Breast epithelium (tissue), 4 donors: ENCODE measurements at places on chromosomes 7 and 10. TPM values are rescaled to one million over a fixed set of nuclear protein-coding genes. Genes with fewer than 3 reads are reported as not detected.

GRCh38 chr10:14144451-14144850 lies 186.3 kb downstream of the FRMD4A start:
- H3K36me3 ChIP-seq = no peaks in the 10 kb centered on the region
- no peaks in the 10 kb centered on the region for H3K4me1 ChIP-seq
- no peaks in the 10 kb centered on the region for H3K27me3 ChIP-seq
- no peak overlapping the region for H3K4me3 ChIP-seq

The CHRM2 gene
- not detected for total RNA-seq

The COL17A1 gene
- total RNA-seq = 34.1 TPM

- no peak for DNase-seq
- no peaks in the 10 kb centered on the region for H3K4me1 ChIP-seq
- no peaks in the 10 kb centered on the region for H3K27me3 ChIP-seq
- no peak overlapping the region for H3K4me3 ChIP-seq
Observed at GRCh38 chr10:21732067-21732772, 198.2 kb downstream of the MLLT10 start.

DNA sequence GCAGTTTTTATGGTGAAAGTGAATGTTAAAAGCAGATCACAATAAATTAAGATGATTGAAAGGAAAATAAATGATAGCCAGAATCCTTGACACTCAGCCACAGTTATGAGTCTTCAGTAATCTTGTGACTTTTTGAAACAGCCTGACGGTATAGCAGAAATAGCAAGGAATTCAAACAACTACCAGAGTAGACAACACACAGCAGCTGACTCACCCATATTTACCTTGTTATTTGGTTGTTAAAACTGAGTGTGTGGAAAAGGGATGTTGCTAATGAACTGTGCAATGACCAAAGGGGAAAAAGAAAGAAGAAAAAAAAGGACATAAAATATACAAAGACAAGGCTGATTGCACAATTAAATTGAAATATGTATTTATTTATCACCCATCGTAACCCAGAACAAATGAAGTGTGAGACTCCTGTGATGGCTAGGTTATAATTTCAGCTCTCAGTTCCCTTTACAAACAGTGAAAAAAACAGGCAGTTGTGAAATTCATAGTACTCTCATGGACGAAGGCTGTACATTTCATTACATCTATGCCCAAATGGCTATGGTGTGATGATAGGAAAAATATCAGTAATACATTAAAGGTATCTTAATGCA lies 1023.0 kb upstream of the SORCS1 start:
- no peak overlapping the region for H3K27ac ChIP-seq
- no peaks in the 10 kb centered on the region for H3K36me3 ChIP-seq
- no peak for DNase-seq
- H3K4me3 ChIP-seq = no peak overlapping the region

The SPDYE11 gene
- not detected for total RNA-seq

DNA sequence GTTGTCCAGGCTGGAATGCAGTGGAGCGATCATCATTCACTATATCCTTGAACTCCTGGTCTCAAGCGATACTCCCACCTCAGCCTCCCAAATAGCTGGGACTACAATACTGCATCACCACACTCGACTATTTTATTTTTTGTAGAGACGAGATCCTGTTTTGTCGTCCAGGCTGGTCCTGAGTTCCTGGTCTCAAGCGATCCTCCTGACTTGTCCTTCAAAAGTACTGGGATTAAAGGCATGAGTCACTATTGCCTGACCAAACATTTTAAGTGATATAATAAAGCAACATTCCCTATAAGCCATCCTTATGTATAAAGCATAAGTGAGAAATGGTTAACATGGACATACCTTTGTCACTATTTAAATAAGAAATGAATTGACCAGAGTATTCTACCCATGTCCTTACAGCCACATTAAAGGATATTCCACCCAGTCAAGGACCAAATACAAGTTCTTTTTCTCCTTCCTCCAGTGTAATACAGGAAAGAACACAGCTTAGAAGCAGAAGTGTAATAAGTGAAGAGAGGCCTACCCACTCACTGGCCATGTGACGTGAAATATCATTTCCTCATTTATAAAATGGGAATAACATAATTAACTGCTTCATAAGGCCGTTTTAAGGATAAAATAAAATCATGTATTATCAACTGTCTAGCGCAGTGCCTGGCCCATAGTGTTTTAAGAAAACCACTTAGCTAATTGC lies 82.0 kb downstream of the DOCK4 start:
- no peak overlapping the region for H3K27ac ChIP-seq
- H3K4me3 ChIP-seq = no peak overlapping the region

The GSAP gene
- total RNA-seq = 25.8 TPM

DNA sequence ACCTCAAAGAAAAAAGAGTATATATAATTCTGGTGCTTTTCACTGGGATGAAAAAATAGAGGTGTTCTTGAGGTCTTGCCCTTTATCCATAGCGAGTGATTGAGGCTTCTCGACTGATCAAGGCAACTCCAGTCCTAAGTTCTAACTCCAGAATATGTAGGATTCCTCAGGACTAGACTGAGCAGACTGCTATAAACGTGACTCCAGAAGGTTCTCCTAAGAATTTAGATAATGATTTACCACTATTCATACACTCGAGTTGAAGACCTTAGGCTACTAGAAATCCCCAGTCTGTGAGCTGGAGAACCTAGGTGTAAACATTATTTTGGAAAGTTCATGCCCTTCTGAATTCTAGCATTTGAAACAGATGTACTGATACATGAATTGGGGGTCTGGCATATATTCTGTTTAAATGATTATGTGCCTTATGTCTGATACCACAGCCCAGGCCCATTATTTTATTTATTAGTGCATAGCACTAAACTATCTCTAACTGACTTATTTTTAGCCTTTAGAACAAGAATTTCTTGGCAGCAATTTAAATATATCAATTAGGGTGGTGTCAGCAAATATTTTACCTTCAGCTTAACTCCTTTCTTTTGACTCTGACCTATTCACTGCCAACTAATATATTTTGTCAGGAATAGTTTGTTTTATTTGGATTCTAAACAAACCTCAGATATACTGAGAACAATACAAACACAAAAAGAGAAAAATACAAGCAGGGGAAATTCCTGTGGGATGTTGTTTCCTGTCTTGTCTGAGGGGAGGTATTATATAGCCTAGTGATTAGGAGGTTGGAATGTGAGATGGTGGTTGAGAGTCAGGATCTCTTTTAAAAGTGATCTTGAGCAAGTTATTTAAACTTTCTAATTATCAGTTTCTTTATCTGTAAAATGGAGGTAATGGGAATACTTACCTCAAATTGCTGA lies 75.8 kb downstream of the PODXL start:
- H3K27ac ChIP-seq = no peak overlapping the region
- H3K4me3 ChIP-seq = no peak overlapping the region
- no peaks in the 10 kb centered on the region for H3K27me3 ChIP-seq
- DNase-seq = no peak
- no peaks in the 10 kb centered on the region for H3K36me3 ChIP-seq
